ENCODE measurements at places on chromosomes 1 and 21.

GRCh38 chr1:183374825-183375224 is 43.4 kb downstream of the NMNAT2 start:
- no peak for DNase-seq

DNA sequence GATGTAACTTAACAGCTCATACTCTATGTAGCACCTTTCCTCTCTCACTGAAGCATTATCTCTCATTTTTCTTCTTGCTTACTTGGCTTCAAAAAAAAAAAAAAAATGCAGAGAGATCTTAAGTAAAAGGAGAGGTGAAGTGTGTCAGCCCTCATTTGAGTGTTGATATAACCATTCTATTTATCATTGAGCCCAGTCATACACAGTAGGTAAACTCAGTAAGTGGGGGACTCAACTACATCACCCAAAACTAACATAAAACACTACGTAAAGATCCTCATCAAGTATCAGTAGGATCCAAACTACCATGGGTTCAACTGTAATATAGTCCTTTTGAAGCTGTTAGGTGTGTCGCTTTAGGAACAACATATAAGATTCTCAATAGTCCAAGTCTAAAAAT is 8.2 kb downstream of the PNRC2 start:
- no peak for DNase-seq

GRCh38 chr1:55211863-55212262 is 3.3 kb downstream of the USP24 start:
- no peak for DNase-seq

- DNase-seq, result no peak
Observed at GRCh38 chr21:43290421-43291346, 121.9 kb downstream of the CRYAA start.

GRCh38 chr1:84069236-84069845 is 70.4 kb upstream of the TTLL7 start:
- no peak for DNase-seq

GRCh38 chr1:17409391-17409811 is 30.1 kb downstream of the RCC2 start:
- DNase-seq, result no peak

DNA sequence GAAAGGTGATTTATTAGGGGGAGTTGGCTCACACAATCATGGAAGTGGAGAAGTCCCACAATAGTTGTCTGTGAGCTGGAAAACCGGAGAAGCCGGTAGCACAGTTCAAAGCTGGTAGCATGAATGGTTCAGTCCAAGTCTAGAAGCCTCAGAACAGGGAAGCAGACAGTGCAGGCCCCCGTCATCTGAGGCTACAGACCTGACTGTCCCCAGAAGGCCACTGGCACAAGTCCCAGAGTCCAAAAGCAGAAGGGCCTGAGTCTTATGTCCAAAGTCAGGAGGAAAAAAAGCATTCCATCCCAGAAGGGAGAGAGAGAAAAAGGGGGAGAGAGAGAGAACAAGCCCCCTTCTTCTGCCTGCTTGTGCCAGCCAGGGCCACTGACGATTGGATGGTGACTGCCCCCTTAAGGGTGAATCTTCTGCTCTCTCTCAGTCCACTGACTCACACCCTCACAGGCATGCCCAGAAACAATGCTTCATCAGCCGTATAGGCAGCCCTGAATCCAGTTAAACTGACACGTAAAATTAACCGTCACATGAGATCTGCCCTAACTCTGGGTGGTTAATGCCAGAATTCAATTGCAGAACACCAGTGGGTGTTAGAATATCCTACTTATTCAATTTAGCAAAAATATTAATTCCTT is 49.3 kb upstream of the POU2F1 start:
- no peak for DNase-seq

DNA sequence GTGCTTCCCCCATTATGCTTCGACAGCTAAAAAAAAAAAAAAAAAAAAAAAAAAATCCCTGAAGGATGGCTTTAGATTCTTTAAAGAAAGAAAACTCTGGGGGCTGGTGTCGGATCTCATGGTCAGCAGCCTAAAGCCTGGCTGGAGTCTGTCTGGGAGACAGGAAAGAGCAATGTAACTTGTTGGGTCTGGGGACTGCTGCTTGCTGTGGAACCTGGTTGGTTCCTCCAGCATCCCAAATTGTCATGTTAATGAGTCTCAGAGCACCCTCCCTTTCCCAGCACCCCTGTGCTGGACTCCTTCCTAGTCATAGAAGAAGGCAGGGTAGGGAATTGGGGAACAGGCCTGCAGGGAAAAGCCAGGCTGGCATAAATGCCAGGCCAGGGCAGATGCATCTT is 3.0 kb downstream of the KCNC4 start:
- no peak for DNase-seq

GRCh38 chr1:178539291-178539690 is 26.4 kb downstream of the TEX35 start:
- DNase-seq, result no peak

GRCh38 chr1:229572286-229572685 is 13.8 kb upstream of the ABCB10 start:
- no peak for DNase-seq

- no peak for DNase-seq
Observed at GRCh38 chr1:183222909-183223308, 36.8 kb downstream of the LAMC2 start.

- DNase-seq, result no peak
Observed at GRCh38 chr1:2046174-2046917, 3.9 kb upstream of the PRKCZ start.

- DNase-seq, result no peak
Observed at GRCh38 chr1:183363972-183364371, 54.2 kb downstream of the NMNAT2 start.

DNA sequence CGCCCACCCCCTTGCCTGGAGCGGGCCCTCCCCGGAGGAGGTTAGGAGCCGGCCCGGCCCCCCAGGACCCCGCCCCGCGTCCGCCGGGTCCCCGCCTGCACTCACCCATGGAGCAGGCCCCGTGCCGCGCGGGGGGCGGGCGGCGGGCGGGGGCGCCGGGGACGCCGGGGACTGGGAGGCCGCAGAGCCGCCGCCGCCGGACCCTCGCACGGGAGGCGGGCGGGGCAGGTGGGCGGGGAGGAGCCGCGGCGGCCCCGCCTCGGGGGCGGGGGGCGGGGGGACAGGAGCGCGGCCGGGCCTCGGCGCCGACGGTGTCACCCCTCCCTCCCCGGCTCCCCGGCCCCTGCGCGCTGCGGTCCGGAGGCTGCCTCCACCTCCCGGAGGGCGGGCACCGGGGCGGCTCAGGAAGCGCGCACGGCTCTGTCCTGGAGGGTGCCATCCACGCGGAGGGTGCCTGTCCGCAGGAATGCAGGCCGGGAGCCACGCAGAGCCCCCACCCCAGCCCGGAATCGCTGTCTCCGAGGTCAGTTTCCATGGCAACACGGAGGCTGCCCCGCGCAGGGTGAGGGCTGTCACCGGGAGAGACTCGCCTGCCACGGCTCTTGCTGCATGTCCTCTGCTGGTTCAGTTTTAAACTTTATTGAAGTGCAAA is 5.9 kb upstream of the PLEKHG5 start:
- DNase-seq, result no peak

DNA sequence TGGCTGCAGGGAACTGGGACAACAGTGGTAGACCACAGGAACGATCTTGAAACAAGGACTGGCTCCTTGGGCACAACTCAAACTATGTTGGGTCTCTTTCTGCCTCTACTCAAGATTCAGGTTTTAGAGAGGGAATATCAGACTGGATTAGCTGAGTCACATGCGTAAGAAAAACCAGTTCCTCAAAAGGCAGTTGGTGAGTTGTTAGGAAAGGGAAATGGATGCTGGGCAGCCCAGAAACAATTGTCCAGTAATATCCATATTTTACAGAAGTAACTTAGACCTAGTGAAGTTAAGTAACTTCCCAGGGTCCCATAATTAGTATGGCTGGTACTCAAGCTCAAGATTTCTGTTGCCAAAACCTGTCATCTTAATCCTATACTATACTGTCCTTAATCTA is 27.0 kb upstream of the TMEM39B start:
- no peak for DNase-seq

DNA sequence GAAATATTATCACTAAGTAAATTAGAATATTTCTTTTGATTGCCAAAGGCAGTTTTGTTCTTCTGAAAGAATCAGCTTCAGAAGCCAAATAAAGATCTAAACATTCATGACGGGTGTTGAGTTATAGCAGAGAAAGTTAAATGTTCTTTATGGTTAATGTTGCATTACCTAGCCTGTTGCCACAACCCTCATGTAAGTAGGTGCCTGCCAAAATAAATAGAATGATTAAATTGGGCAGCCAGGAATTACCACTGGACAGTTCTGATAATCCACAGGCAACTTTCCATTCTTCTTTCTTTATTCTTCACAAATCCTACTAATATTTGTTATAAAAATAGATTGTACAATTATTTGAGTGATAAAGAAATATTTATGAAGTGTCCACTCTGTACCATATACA is 217.9 kb upstream of the NRIP1 start:
- no peak for DNase-seq

DNA sequence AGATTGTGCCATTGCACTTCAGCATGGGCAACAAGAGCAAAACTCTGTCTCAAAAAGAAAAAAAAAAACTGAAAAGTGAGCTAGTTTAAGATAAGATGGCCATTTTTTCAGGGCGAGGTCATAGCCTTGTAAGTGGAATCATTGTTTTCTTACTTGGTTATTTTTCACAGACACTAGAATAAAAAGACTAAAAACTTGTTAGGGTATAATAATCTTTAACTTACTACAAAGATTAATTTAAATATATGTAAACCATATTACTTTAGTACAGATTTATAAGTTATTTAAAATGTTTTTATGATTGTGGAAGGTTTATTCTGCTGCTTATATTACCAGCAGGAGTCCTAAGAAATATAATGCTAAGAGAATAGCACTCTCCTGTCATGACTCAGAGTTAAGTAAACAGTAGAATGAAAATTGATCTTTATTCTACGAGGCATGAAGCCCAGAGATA is 23.5 kb downstream of the ANGPTL1 start:
- no peak for DNase-seq

GRCh38 chr1:199859491-199859933 is 168.0 kb upstream of the NR5A2 start:
- DNase-seq, result no peak

- DNase-seq, result no peak
Observed at GRCh38 chr21:33025489-33026442, at the start of gene OLIG2. OLIG2 (plus strand) TSS chr21:33025935; CDS start chr21:33026863, 928 bp downstream.

GRCh38 chr21:37208056-37208721 is 58.9 kb downstream of the VPS26C start:
- DNase-seq, result no peak

- DNase-seq, result no peak
Observed at GRCh38 chr1:229390130-229390529, 43.8 kb downstream of the ACTA1 start.
